ENCODE measurements at places on chromosomes 7 and 10.

DNA sequence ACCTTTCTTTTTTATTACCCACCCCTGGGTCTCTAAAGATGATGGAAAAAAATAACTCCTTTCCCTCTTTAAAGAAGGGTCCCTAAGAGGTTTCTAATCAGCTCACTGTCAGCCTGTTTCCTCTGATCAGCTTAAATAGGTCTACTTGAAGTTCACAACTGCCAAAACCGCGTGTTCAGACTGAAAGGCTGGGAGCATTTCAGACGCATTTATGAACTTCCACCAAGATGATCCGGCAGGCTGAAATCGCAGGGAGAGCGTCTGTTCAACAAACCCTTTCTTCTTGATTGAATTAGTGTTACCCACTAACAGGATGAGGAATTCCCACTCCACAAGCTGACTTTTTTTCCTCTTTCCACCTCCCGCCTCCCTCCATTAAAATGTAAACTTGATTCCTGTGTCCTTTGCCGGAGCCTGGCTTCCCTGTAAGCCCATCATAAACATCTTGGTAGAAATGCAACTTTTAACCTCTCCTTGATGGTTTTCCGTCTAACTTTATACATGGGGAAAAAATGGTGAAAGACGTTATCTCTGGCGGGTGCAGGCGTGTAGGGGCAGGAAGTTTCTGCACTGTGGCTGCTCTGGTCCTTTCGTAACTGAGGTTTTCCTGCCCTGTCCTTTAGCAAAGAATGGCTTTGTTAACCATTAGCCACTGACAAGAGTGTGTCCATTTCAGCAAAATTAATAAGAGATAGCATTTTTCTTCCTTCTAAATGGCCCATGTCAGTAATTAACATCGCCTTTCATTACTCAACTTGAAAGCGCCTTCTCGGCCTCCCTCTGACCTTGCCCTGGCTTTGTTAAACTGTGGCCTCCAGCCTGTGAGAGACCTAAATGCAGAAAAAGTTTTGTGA lies 130.7 kb downstream of the BAMBI start:
- no peak for DNase-seq

DNA sequence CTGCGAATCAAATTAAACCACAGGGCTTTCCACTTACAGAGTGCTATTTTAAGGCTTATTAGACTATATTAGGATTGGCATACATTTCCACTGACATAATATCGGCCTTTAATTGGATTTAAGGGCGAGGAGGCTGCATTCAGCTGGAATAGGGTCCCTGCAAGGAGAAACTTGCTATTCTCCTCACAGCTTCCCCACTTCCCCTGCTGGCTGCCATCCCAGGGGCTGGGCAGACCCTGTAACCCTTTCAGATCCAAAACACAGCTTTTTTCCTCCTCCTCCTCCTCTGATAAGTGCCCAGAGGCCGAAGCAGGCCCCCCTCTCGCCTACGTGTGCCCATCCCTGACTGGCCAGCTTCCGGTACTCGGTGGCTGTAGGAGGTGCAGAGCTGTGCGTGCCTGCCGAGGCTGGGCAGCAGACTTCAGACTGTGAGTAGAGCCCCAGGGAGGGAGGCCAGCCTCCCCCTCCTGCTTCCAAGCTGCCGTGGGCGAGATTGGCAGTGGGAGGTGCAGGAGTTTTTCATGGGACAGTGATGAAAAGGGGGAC lies 224.2 kb downstream of the PLXNA4 start:
- no peak for DNase-seq

DNA sequence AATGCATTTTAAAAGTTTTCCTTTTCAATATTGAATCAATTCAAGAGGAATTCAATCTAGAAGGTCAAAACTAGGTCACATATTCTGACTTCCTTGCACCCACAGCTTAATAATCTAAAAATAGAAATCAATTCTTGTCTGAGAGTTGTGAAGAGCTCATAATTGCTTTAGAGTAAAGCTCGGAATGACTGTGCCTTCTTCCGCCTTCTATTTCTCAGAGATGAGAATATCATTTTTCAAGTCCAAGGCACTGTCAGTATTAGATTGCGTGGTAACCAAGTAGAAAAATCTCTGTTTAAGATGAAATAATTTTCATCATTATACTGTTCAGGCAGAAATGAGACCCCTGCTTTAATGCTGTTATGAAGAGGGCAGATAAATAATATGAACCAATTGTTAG lies 272.2 kb upstream of the NFE2L3 start:
- no peak for DNase-seq

DNA sequence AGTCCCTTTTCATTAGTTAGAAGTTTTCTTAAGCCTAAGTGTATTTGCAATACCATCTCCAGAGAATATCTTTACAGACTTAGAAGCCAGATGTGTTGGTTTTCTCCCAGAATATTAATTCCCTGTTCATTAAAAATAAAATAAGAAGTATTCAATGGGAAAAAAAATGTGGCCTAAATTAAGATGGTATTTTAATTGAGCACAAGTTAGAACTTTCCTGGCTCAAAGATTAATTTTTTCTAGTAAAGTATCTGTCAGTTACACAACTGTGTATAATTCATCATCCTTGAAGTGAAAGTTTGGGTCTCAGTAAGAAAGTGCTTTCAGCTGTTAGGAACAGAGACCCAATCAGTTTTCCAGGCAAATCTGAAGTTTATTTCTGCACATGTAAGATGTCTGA lies 1179.5 kb upstream of the C7orf33 start:
- no peak for DNase-seq

DNA sequence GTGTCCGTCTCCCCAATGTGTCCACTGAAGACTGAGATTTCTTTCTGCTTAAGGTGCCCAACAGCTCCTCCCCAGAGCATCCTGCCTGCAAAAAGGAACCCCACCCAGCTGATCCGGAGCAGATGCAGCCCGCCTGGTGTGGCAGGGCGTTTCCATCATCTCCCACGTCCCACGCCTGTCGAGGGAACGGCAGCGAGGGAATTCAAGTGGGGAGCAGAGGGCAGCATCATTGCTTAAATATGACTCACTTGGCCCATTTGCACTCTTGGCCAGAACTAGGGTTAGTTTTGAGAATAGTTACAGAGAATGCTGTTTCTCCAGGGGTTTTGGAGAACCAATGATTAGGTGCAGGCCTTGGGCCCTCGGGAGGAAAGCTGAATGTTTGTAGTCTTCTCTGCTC lies 20.8 kb downstream of the VWA2 start:
- no peak for DNase-seq

GRCh38 chr7:1452205-1452604 lies 7.1 kb downstream of the MICALL2 start:
- no peak for DNase-seq
